ENCODE measurements at places on chromosomes 7 and 10. TPM values are rescaled to one million over a fixed set of nuclear protein-coding genes. Genes with fewer than 3 reads are reported as not detected.

Gene CCDC172
- total RNA-seq = not detected

Gene SEMA3E
- total RNA-seq = 0.51 TPM

Gene MLLT10
- 47.5 TPM for total RNA-seq

Gene TAS2R41
- not detected for total RNA-seq

Gene CADPS2
- 7.4 TPM for total RNA-seq

Gene WEE2
- total RNA-seq = not detected

Data from MCF 10A (cell line).